ENCODE measurements at places on chromosomes 1 and 21. TPM values are rescaled to one million over a fixed set of nuclear protein-coding genes. Genes with fewer than 3 reads are reported as not detected.

Gene SPRR2B
- not detected for total RNA-seq

Gene OR2L3
- not detected for total RNA-seq

Gene TRIM58
- total RNA-seq = 2.4 TPM

Gene PHACTR4
- total RNA-seq = 25.9 TPM

Gene CDC73
- 30.1 TPM for total RNA-seq

Gene RXFP4
- not detected for total RNA-seq

Gene RGS8
- total RNA-seq = not detected

Gene LGALS8
- total RNA-seq = 49.7 TPM

Gene UBASH3A
- total RNA-seq = not detected

Gene C1orf35
- 21.3 TPM for total RNA-seq

Gene HSD11B1
- total RNA-seq = not detected

Gene SCCPDH
- total RNA-seq = 36.3 TPM

Gene CYP4Z1
- total RNA-seq = not detected

Gene LAX1
- total RNA-seq = not detected

Gene C1orf87
- total RNA-seq = not detected

DNA sequence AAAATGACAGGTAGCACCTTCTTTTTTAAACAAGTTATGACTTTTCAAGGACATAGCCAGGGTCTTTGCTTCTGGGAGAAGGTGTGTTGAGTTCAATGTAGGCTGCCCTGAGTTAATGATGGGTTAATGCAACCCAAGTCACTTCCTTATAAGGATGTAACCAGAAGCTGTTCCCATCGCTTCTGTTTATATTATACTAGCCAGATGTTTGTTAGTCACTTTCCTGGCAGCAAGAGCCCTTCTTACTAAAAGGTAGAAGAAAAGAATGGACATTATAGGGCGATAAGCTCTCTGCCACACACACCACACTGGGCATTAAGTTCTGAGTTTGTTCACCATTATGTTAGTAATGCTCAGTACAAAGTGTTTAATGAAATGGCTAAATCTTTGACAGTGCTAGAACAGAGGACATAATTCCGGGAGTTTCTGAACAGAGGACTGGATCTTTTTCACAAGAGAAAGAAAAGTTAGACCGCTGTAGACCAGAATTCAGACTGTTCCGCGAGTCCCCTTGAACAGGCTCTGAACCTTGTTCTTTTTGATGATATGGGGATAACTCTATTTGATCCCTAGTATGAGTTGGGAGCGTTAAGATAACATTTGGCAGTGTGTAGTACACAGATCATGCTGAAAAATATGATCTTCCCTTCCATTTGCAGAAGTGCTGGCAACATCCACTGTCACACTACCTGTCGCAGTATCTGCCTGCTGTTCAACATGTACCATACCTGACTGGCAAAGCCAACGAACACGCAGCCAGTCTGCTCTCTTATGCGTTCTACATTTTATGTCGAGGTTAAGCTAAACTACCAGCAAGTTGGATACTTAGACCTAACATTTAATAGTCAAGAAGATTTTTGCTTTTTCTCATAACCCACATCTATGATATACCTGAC, 41.0 kb downstream of the DEGS1 start:
- no peak for DNase-seq

- DNase-seq = no peak
These were observed 510.6 kb downstream of the NCAM2 start for GRCh38 chr21:21508859-21509258.

DNA sequence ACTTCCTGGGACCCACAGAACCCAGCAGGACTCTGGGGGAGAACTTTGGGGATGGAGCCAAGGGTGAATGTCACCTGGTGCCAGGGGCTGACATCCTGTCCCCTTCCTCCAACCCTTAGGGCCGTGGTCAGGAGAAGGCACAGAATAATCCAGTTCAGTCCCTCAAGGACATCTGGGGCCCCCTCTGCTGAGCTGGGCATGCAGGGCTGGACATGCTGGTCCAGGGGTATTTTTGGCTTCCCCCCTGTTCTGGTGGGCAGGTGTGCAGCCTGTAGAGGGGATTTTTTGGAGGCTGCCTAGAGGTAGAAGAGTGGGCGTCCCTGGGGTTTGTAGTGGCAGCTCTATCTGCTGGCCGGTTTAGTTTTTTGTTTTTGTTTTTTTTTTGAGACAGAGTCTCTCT, 3.4 kb upstream of the CROCC start:
- no peak for DNase-seq

DNA sequence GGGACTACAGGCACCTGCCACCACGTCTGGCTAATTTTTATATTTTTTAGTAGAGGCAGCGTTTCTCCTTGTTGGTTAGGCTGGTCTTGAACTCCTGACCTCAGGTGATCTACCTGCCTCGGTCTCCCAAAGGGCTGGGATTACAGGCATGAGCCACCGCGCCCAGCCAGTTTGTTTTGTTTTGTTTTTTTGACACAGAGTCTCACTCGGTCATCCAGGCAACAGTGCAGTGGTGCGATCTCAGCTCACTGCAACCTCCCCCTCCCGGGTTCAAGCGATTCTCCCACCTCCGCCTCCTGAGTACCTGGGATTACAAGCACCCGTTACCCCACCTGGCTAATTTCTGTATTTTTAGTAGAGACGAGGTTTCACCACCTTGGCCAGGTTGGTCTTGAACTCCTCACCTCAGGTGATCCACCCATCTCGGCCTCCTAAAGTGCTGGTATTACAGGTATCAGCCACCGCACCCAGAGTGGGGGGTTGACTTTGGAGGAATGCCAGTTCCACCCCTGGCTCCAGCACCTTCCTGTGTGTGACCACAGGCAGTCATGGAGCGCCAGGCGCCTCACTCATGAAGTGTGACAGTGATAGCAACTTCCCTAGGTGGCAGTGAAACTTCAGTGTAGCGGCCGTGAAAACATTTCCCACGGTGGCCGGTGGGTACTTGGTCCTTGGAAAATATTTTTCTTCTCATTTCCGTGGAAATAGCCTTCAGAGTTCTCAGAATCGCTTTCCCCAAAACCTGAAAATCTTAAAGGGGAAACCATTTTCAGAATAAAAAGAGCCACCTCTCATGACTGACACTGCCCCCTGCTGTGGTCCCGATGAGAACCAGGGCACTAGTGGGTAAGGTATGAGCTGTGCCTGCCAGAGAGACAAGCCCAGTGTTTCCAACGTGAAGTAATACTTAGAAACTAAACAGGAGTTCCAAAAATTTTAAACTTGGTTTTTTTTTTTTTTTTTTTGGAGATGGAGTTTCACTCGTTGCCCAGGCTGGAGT, 48.6 kb downstream of the WDR4 start:
- DNase-seq = no peak

- no peak for DNase-seq
These were observed 677 bp downstream of the NCAM2 start for GRCh38 chr21:20998886-20999285.

DNA sequence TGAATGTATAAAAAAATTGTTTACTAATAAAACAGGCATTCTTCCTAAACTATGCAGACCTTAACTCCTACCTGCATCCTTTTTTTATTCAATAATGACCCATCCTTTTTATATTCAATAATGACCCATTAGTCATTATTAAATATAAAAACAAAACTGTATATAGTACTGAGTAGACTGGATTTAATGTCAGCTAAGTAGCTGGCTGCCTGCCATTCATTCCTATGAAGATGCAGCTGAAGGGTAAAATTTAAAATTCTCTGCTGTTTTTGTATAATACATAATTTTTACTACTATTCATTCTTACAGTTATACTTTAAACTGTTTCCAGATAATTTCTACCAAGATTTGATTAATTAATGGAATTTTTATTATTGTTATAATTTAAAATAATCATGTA, 79.3 kb downstream of the DENND1B start:
- no peak for DNase-seq

- no peak for DNase-seq
These were observed 81.1 kb downstream of the SIK1 start for GRCh38 chr21:43345746-43346409.

- DNase-seq = peak; percentile 93
These were observed 302.0 kb downstream of the DUSP10 start for GRCh38 chr1:221439747-221440501.

DNA sequence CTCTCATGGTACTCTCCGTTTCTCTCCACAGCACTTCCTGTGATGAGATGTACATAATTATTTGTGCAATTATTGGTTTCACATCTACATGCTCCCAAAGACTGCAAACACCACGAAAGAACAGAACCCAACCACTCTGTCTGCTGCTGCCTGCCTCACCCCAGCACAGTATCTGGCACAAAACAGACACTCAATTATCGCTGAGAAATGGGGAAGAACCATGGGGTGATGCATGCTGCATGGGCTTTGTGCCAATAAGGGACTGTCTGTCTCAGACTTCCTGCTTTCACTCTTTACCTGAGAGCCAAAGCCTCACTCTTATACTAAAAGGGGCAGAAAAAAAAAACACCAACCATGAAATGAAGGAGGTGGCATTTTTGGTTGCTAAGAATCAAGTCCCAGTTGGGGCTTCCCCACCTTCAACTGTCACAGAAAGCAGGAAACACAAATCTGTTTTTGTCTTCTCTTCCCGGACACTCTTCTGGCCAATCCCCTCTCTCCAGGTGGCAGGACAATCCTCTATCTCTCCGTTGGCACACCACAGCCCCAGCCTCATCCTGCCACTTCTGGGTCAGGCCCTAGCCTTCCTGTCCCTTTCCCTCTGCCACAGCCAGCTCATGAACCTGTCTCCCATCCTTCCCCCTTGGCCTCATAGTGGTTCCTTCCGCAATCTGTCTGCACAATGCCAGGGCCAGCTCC, 82.0 kb downstream of the TGFBR3 start:
- DNase-seq = no peak

DNA sequence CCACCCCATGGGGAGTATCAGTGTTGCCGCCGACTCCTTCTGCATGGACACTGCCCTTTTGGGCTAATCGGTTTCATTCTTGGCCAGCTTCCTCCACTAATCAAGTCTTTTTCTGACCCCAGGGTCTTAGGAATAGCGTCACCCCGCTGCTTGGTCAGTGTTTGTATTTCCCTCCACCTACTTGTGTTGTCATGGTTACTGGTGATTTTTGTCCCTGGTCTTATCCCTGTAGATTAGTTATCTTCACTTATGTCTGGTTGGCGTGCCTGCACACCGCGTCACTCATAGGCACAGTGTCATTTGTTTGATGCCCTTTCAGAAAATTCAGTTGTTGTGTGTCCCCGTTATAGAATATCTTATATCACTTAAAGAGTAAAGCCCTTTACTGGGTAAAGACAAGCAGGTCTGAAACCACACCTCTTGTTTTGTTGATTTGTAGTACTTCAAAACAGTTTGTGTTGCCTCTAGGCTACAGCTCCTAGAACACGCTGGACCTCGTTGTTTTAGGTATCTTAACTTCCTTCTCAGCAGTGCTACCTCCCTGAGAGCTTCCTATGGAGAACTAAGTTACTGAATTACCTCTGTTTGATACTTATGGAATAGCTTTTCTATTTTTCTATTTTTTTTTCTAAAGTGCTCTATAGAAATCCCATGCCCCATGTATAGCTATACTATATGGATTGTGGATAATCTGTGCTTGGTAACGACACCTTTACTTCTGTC, 868 bp downstream of the PPP1R12B start:
- DNase-seq = peak; percentile 78

DNA sequence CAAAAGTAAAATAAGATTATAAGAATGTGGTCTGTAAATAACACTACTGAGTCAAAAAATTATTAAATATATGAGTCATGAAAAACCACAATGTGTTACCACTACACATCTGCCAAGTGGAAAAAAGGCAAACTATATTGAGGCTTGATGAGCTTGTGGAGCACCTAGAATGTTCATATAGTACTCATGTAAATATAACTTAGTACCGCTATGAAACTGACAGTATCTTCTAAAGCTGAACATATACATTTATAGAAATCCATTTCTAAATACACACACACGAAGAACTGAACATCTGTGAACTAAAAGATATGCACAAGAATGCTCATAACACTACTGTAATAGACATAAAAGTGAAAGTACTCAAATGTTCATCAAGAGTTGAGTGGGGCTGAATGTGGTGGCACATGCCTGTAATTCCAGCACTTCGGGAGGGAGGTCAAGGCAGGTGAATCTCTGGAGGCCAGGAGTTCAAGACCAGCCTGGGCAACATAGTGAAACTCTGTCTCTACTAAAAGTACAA, 18.5 kb upstream of the GBP3 start:
- no peak for DNase-seq

GRCh38 chr21:34517491-34518245, 5.7 kb upstream of the KCNE1 start:
- DNase-seq = no peak

DNA sequence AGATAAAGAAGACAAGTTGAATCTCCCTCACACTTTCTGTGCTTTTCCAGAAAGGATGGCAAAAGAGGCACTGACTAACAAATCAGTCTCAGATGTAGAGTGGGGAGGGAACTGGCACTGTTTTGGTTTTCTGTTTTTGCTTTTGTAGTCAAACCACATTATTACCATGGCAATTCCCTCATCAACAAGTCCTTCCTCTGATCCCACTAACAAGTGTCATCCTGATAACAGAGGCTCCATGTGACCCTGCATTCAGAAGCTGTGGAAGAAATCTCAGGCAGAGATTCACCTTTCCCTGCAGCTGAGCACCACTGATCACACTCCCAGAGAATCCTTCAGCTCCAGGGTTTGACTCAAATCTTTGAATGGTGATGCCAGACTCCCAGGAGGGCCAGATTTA, 203.4 kb downstream of the TNR start:
- no peak for DNase-seq

DNA sequence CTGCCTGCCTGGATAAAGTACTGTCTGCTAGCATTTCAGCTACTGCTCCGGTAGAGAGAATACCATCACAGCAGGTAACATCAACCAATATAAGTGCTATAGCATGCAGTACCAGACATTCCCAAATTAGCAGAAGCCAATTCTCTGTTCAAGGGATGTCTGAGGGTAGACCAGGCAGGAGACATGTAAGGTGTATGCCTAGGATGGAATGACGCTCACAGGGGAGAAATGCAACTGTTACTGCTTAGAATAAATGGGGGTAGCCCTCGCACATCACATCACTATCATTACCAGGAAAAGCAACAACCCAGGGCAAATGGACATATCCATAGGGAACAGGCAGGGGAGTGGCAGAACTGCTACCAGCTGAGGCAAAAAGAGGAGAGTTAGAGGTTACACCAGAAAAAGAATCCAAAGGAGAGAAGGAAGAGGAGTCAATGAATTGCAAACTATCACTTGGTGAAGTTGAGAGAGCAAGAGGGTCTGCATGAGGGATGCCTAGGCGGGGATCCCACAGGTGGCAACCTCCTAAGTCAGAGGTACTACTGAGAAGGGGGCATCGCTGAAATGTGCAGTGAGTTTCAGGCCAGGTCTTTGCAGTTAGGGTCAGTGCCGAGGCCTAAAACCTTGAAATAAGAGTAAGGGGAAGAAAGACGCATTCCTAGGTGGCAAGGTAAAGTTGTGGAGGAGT, 1.1 kb downstream of the UBE2Q1 start:
- DNase-seq = no peak

- DNase-seq = no peak
These were observed 120.6 kb downstream of the FCRL5 start for GRCh38 chr1:157431751-157432150.

- DNase-seq = no peak
These were observed 44.4 kb downstream of the RNF11 start for GRCh38 chr1:51280321-51280978.

DNA sequence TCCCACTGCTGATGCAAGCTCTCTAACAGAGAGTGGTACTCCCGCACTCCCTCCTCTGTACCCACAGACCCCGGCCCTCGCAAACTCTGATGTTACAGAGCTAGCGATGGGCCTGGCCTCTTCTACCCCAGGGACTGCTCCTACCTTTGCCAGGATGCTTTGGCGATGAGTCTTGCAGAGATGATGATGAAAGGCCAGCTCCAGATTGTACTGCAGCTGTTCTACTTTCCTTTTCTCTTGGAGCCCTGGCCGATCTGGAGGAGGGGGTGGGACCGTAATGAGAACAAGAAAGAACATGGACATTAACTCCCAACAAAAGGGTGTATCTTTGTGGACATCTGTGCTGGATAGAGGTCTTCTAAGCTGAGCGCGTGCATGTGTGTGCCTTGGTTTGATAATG, 6.0 kb upstream of the LINGO4 start:
- DNase-seq = no peak

All from glomerular endothelial cell (primary cell).